ENCODE measurements at places on chromosomes 2 and 18.

GRCh38 chr2:217685255-217685605 lies 317.6 kb downstream of the TNS1 start:
- DNase-seq: no peak

GRCh38 chr18:3998698-3999333 lies 456.3 kb downstream of the DLGAP1 start:
- no peak for DNase-seq

GRCh38 chr18:13233787-13234783 lies 15.5 kb downstream of the LDLRAD4 start:
- DNase-seq: no peak

DNA sequence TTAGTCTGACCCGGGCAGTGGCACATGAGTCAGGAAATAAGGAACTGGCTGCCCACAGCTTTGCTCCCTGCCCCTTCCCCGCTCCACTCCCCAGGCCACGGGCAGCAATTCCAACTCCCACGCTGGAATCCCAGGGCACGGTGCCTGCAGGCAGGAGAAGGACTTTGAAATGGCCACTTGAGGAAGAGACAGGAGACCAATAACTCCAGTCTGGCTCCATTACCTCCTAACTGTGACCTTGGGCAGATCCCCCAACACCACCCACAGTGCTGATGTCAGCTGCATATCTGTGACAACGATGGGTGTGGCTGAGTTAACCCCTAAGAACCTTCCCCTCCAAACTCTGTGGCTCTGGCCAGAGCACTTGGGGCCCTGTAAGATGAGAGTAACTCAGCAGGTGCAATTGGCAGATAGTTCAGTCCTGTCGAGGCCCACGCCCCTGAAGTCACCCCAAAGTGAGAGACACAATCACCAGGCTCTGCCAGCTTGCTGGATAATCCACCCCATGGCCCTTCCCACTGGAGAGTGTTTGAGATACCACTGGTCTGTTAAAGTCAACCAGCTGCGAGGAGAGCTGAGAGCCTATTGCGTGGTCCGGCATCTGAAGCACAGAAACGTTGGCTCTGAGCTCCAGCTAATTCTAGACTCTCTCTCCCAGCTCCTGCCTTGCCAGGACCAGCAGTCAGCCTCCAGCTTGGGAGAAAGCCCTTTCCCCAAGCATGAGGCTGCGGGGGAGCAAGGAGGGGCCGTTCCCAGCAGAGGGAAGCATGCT lies 175.2 kb downstream of the TNS1 start:
- DNase-seq: no peak

DNA sequence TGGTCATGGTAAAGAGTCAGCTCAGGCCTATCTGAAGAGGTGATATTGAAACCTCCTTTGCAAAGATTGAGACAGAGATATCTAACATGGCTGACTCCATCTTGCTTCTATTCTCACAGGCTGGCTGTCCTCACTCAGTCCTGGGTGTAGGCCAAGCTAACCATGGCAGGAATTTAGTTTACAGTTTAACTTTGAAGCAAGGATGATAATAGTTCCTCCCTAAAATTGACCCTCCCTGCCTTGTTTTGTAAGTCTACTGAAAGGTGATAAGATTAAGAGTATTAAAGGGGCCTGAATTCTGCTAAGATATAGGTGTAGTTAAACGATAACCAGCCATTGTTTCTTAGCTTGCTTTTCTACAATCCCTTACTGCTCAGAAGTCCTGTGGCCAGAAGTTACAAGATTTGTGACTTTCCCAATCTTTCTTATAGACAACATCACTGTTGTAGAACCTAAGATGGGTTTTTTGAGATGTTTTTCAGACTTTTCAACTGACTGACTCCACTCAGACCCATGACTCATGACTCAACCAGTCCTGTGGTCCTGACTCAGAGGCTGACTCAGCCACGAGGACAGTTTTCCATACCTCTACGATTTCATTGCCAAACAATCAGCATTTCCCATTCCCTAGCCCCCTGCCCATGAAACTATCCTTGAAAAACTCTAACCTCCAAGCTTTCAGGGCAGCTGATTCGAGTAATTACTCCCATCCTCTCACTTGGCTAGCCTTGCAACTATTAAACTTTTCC lies 195.7 kb upstream of the SESTD1 start:
- DNase-seq: no peak

DNA sequence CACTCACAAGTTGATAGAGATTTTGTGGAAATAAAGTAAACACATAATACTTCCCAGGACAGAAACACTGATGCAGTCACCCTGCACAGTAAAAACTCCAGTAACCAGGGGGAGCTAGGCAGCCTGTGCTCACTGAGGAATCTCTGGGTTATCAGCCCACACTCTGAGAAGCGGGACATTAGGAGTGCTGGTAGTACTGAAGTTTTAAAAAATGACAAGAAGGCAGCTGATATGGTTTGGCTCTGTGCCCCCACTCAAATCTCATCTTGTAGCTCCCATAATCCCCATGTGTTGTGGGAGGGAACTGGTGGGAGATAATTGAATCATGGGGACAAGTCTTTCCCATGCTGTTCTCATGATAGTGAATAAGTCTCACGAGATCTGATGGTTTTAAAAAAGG lies 31.4 kb downstream of the KCTD1 start:
- DNase-seq: no peak

DNA sequence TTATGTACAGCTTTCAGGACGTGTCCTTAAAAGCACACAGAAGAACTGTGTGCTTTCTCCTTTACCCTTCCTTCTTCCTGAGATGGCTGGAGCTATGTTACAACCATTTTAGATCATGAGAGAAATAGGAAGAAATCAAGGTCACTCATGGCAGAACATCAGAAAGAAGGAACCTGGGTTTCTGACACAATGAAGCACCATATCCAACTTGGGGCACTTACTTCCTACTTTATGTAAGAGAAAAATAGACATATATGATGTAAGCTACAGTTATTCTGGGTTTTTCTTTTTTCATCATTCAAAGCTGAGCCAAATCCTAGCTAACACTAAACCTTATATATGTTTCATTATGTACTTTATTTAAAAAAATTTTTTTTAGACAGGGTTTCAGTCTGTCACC lies 79.5 kb downstream of the FAM161A start:
- no peak for DNase-seq

DNA sequence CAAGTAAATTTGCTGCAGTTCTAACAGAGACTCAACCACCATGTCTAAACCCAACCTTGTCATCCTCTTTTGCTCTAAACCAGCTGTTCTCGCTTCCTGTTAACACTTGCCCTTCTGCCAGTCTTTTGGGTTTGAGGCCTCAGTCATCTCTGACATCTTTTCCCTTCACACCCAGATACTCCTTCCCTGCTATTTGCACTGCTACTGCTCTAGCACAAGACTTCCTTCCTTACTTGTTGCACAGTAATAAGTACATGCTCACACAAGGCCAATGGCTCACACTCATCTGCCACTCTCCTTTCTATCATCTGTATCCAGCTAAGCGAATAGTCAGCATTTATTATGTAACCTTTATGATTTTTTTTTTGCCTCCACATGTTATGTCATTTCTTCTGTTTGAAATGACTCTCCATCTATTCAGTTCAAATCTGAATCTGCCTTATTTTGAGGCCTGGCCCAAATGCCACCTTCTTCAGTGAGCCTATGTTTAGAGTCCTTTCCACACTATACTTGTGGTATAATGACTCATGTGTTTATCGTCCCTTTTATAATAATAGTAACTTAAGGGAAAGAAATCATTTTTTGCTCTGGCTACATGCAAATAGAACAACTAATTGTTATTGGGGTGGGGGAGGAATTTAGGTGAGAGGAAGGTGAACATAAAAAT lies 22.5 kb upstream of the CDKL4 start:
- no peak for DNase-seq

DNA sequence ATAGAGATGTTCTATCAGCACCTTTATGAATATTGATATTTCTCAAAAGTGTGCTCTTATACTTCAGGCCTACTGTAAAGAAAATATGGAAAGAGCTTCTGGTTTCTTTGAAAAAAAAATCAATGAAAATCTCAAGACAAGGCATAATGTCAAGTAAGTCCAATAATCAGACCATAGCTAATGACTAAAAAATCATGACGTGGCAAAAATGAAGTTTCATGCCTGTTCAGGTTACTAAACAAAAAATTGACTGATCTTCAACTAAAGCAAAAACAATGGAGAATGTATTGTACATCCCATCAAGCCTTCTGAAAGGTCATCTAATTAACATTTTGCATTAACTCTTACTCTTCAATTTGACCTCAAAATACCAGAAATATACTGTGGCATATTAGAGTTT lies 824.4 kb downstream of the EPHA4 start:
- DNase-seq: no peak

DNA sequence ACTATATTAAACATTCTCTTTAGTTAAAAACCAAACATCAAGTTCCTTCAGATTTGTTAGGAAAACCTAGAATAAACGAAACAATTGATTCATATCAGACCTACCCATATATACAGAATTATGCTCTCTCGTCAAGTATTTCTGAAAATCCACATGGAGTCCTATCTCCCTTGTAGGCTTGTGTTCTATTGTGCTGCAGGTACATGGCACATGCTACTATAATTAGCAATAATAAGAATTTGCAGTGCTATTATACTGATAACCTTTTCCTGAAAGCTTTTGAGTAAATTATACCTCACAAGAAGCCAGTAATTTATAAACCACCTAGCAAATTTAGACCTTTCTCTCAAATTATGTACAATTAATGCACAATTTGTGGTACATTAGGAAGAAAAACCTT lies 158.6 kb upstream of the STK17B start:
- peak; percentile 57 for DNase-seq

DNA sequence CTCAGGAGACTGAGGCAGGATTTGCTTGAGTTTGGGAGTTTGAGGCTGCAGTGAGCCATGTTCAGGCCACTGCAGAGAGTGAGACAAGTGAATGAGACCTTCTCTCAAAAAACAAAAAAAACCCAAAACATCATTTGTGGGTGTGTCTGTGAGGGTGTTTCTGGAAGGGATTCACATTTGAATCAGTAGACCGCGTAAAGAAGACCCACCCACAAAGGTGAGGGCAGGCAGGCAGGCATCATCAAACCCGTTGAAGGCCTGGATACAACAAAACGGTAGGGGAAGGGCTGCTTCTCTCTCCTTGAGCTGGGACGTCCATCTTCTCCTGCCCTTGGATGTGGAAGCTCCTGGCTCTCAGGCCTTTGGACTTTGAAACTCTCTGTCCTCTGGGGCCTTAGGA lies 25.4 kb downstream of the CDKL4 start:
- DNase-seq: no peak

All from NCI-H1105 treated with DMSO at 0.1 percent for 48 hours (cell line).